SK-N-DZ (cell line): ENCODE measurements at places on chromosomes 7 and 10.

DNA sequence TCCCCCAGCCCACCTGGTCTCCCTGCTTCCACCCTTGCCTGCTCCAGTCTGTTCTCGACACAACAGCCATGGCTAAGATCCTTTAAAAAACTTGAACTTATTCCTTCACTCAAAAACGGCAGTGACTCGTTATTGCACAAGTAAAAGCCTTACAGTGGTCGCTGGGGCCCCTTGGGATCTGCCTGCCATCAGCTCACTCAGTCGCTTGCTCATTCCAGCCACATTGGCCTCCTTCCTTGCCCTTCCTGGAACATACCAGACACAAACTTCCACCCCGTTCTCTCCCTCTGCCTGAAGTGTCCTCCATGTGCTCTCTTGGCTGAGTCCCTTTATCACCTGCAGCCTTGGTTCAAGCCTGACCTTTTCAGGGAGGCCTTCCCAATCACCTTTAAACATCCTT is 4.7 kb downstream of the CCNY start:
- no peak for DNase-seq

GRCh38 chr7:94908323-94909178 is 1.2 kb downstream of the PPP1R9A start:
- peak; percentile 62 for DNase-seq

GRCh38 chr10:89466599-89467035 is 52.2 kb downstream of the IFIT5 start:
- peak; percentile 22 for DNase-seq

GRCh38 chr10:76032700-76033039 is 601.2 kb downstream of the LRMDA start:
- no peak for DNase-seq

DNA sequence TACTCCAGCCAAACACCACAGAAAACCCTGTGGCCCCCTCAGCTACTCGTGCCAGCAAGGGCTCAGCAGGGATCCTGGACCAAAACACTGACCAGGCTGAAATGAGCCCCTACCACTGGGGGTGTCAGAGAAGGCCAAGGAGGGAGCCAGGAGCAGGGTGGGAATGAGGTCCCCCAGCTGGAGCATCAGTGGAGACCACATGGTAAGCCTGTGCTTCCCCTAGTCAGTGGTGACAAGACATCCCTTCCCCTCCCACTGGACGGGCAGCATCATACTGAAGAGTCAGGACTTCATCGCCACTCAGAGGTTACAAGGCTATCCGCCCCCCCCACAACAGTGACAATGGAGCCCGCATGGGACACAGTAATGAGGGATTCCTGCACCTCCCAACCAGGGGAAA is 99.6 kb downstream of the LHPP start:
- no peak for DNase-seq

DNA sequence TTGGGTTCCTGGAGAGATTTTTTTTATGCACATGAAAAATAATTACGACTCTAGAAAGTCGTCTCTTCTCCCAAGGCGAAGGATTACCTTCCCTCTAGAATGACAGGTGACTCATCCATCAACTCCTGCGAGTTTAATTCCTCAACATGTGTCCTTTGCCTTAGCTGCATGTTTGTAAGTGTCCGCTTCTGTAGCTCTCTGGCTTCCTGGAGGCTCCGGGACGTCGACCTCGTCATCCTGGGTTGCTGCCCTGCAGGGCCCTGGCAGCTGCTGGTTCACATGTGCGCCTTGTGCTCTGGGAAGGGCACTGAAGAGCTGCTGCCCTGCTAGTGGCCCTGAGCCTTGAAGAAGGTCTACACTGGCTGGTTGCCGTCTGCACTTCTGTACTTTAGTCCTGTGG is 210.2 kb downstream of the MLLT10 start:
- no peak for DNase-seq

GRCh38 chr10:73858750-73859427 is 15.5 kb downstream of the CAMK2G start:
- DNase-seq: no peak

- DNase-seq: no peak
Measured at GRCh38 chr10:42992957-42993390, 83.9 kb upstream of the RET start.

GRCh38 chr10:62735464-62736167 is 68.9 kb upstream of the ADO start:
- DNase-seq: no peak

- DNase-seq: no peak
Measured at GRCh38 chr7:123977081-123977480, 52.0 kb downstream of the SPAM1 start.

DNA sequence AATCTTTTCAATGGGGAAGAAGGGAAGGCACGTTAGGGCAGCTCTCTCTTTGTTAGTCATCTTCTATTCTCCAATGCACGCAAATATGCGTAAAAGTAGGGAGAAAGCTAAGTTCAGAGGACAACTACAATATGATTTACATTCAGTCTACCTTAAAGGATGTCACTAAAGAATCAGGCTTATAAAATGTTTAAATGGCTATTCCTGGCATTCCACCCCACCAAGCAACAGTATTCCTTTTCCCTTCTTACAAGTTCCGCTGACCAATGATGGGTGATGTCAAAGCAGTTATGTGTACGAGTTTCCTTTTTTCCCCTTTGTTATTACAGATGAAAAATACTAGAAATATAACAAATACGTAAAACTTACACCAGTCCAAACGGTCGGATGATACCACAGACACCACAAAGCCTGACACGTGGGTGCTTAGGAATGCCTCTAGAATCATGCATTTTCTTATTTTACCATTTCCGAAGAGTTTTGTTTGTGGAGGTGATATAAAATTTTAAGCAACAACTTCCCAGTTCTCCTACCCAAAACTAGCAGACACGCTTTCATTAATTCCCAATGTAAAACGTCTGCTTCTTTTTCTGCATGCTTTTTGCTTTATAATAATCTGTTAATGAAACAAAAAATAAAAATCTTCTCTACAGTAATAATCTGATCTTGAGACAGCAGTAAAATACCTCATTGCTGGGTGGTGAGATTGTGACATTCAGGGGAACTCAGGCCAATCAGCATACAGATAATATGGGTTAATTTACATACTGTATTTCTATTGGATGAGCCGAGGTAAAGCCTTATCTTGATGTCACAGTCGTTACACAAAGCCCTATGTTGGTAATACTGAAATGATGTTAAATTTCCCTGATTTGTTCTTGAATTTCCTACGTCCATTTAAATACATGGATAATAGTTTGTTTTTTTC is 708 bp upstream of the GPR85 start:
- DNase-seq: peak; percentile 82

- DNase-seq: no peak
Measured at GRCh38 chr7:14137676-14138075, 148.2 kb upstream of the ETV1 start.

DNA sequence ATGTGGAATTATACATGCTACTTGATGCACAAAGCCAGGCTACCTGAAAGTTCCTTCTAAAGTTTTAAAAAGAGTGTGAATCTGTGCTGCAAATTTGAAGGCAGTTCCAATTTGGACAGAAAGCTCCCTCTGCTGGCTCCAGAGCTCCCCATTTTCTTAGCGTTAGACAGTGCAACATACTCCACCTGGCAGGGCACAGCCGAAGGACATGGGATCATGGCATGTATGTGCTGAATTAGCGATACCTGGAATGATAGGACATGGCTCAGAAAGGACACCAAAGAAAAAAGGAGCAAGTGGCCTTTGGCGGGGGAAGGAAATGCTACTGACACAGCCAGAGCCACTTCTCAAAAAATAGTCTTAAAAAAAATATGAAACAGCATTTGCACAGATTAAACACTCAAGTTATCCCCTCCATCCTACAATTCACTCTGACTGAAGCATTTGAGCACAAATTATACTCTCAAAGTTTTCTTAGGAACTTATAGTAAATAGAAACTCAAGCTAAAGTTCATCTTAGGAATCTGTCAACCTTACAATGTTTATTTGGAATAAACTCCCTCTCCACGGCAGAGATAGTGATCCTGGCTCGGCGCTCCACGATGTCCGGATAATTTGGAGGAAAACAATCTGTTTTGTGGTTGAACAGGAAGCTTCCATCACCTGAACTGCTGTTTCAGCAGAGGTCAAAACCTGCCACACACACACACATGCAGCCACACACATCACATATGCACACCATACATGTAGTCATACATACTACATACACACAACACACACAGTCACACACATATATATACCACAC is 80.0 kb downstream of the C7orf25 start:
- peak; percentile 23 for DNase-seq
